ENCODE measurements at places on chromosomes 16 and 17.
A peak's percentile ranks its signal among the peaks of the same experiment; 100 is the strongest.

DNA sequence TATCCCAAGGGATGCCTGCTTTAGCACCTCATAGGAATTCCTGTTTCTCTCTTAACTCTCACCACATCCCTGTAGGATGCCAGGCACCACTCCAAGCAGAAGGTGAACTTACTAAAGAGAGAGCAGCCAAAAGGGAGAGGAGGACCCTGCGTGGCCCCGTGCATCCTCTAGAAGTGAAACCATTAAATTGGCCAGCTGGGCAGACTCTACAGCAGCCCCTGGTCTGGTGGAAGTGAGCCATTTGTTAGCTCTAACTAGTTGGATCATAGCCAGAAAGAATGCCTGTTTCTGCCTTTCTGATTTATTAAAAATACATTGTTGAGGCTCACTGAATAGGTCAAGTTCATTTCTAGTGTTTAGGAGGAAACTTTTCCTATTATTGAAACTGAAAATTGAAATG lies 22.3 kb downstream of the TMEM11 start:
- no peak for DNase-seq

GRCh38 chr16:57723170-57723569 lies 12.4 kb upstream of the KATNB1 start:
- no peak for DNase-seq

DNA sequence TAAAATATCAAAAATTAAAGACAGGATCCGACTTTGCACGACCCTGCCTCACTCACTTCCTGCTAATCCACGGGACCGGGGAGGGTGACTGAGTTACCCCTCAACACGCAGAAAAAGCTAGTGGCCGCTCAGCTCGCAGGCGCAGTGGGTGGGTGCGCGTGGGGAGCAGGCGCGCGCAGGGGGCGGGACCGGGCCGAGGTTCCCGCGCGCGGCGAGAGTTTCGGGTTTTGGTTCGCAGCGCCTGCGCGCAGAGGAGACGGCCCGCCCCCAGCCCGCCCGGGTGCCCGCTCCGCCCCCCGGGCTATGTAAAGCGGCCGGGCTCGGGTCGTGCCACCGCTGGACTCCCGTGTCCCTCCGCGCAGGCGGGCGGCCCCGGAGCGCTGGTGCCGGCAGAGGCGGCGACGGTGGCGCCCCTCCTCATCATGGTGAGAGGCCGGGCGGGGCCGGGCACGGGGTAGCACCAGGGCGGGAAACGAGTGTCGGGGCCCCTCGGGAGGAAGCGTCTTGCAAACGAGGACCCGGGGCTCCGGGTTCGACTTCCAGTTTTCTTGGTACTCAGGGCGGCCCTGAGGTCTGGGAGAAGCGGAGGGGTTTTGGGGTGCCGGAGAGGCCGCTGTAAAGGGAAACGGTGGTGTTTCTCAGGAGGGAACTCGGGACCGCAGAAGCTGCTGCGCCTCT lies at the start of gene CNP:
Gene CNP, plus strand, starts transcription at position 333 of the 678 bp plus-strand sequence. Its CDS starts 90 bp downstream, at position 423.
- DNase-seq, result peak; percentile 93

DNA sequence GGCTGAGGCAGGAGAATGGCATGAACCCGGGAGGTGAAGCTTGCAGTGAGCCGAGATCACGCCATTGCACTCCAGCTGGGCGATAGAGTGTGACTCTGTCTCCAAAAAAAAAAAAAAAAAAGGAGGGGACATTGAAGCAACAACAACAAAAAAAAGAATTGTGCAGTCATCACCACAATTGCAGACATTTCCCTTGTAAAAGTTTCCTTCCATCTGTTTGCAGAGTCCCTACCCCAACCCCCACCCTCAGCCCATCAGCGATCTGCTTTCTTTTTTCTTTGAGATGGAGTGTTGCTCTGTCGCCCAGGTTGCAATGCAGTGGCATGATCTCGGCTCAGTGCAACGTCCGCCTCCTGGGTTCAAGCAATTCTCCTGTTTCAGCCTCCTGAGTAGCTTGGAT lies 3.7 kb downstream of the MGRN1 start:
- DNase-seq, result no peak

DNA sequence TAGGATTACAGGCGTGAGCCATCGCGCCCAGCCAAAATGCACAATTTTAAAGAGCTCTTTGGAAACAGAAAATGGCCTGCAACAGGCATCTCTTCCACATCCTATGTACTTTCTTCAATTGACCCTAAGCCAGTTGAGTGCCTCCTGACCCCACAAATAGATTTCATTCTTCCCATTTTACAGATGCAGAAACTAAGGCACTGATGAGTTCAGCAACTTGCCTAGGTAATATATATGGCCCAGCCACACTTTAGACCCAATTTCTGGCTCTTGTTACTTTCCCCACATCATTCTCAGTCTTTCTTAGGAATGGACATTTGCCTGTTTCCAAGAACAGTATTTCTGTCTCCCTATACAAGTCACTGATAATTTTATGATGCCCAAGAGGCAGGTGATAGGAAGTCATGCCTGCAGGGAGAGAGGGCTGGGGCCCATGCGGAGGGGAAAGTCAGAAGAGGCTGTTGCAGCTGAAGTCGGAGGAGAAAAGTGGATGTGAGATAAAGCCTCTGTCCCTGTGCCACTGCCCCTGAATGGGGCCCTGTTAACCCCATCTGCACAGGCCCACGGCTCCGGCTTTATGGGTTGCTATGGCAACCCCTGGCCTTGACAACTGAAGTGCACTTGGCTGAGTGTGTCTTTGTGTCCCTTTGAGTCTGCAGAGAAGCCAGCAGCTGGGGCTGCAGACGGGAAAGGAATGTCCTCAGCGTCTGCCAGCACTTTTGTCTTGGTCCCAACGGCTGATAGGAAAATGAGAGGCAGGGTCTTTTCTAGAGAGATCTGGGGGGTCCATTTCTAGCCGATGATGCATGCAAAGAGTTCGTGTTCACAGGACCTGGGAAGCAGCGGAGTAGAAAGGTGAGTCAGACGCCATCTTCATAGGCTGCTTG lies 45.9 kb downstream of the ABAT start:
- no peak for DNase-seq

GRCh38 chr17:35875072-35875799 lies 4.9 kb downstream of the CCL5 start:
- no peak for DNase-seq

GRCh38 chr17:82418001-82418986 lies at the start of the genes HEXD and OGFOD3:
Gene HEXD, plus strand, starts transcription at chr17:82418347. Its CDS starts 1,453 bp downstream, at chr17:82419800.
Gene OGFOD3, minus strand, starts transcription at chr17:82418586. Its CDS starts 101 bp downstream, at chr17:82418485.
- peak; percentile 82 for DNase-seq

DNA sequence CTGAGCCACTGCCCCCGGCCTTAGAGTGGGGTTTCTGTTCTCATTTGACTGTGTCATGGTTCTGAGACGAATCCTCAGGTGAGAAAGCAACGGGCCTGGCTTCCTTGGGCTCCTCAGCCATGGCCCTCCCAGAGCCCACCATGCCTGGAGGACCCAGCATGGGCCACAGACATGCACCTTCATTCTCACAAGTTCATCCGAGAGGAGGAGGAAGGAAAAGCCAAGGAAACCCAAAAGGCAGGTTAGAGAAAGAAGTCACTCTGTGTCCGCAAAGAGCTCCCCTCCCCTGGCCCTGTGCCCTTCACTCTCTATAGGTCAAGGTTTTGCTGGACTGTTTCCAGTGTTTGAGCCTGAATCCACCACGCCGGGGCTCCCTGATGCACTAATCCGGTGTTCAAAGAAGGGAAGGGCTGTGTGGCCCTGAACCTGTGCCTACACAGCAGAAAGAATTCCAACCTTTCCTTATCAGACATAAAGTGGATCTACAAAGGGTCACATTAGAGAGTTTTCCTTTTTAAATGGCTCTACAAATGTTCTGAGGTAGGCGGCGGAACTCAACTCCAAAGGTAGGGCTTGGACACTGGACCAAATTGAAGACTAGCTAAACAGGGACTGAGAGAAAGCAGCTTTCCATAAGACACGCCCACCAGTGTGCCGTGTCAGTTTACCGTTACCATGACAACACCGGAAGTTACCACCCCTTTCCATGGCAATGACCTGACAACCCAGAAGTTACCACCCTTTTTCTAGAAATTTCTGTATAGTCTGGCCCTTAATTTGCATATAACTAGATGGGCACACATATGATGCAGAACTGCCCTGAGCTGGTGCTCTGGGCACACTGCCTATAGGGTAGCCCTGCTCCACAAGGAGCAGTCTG lies 15.9 kb upstream of the PECAM1 start:
- no peak for DNase-seq

DNA sequence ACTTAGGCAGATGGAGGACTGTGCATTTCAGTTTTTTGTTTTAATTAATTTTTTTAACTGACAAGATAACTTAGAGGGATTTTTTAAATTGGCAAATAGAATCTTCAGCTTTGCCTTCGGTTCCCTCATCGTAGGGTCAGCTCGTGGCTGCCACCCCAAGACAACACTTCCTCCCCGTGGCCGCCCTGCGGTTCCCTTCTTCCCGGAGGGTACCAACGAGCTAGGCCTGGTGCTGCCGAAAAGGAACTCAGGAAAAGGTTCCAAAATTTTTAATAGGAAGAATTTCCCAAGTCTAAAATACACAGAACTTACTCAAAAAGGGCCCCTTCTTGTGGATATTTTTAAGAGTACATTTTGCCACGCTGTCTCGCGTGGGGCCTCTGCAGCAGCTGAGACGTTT lies 210.4 kb upstream of the CHMP6 start:
- DNase-seq, result no peak

DNA sequence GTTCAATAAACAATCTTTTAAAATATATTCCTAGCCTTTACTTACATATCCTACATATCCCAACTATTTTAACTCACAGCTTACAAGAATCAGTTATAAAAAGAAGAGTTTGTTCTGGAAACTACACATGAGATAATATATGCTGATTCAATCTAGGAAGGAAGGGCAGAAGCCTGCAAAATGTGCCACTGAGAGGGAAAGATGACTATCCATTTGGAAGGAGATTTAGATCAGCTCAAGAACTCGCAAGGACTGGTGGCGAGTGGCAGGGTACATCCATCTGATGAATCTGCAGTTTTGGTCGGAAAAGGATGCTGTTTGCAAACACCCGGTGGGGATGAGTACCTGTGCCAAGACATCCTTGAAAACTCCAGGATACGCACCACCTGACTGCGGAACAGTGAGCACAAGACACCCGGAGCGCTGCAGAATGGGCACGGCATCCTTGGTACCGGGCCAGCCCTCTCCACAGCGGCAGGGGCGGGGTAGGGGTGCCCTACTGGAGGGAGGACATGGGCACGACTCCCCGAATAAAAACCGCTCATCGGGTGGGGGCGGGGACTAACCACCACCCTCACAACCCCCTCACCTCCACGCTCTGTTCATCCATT lies 723 bp downstream of the TRIM37 start:
- peak; percentile 69 for DNase-seq

DNA sequence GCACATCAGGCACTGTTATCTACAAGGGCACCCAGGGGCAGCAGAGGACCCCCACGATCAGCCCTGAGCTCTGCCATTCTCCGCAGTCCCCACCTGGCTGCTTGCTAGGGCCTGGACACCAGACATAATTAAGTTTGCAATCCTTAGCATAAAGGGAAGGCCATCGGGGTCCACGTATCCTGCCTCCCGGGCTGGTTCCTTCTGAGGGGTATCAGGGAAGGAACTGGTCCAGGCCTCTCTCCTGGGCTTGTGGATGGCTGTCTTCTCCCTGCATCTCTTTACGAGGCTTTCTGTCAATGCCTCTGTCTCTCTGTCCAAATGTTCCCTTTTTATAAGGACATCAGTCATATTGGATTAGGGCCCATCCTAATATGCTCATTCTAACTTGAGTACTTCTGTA lies 77.8 kb downstream of the CYLD start:
- DNase-seq, result no peak

- no peak for DNase-seq
Measured at GRCh38 chr16:80954985-80955384, 51.7 kb downstream of the CMC2 start.

GRCh38 chr17:51120357-51120738 lies 320 bp downstream of the SPAG9 start:
- DNase-seq, result no peak

GRCh38 chr16:84952335-84953189 lies 58.8 kb downstream of the ZDHHC7 start:
- peak; percentile 81 for DNase-seq
